ENCODE measurements at places on chromosomes 13 and 19. TPM values are rescaled to one million over a fixed set of nuclear protein-coding genes. Genes with fewer than 3 reads are reported as not detected.

Gene GNG7
- total RNA-seq = 0.96 TPM

GRCh38 chr19:51541458-51542357 lies 10.2 kb upstream of the SIGLEC6 start:
- no peaks in the 10 kb centered on the region for H3K4me1 ChIP-seq
- H3K4me3 ChIP-seq = no peak overlapping the region
- no peaks in the 10 kb centered on the region for H3K36me3 ChIP-seq
- no peak overlapping the region for H3K27ac ChIP-seq

Gene IGFL3
- not detected for total RNA-seq

DNA sequence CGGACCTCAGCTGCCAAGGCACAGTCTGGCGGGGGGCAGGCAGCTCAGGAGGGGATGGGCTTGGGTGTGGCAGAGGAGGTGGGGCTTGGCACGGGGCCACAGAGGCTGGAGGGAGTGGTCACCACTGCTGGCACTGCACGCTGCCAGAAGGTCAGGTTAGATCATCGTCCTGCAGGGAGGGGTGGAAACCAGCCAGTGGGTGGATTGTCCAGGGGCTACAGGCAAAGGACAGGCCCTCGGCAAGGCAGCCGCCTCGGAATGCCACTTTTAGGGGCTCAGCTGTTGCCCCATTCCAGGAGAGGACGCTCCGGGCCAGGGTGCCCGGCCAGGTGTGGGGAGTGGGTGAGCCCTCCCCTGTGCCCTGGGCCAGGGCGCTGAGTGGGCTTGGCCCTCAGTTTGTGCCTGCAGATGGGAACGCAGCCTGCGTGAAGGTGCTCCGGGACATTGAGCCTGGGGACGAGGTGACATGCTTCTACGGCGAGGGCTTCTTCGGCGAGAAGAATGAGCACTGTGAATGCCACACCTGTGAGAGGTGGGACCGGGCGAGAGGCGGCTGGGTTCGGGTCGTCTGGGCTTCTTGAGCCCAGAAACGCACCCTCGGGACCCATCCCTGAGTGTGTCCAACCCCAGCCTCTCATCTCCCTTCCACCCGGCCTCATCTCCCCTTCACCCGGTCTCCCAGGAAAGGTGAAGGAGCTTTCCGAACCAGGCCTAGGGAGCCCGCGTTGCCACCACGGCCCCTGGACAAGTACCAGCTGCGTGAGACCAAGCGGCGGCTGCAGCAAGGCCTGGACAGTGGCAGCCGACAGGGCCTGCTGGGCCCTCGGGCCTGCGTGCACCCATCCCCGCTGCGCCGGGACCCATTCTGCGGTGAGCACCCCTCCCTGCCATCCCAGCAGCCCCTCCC lies 6.4 kb downstream of the KMT5C start:
- no peak overlapping the region for H3K4me3 ChIP-seq
- H3K27me3 ChIP-seq = no peaks in the 10 kb centered on the region
- H3K27ac ChIP-seq = no peak overlapping the region

GRCh38 chr13:91904597-91904996 lies 506.2 kb downstream of the GPC5 start:
- no peaks in the 10 kb centered on the region for H3K4me1 ChIP-seq
- no peaks in the 10 kb centered on the region for H3K36me3 ChIP-seq
- H3K27me3 ChIP-seq = no peaks in the 10 kb centered on the region
- no peak overlapping the region for H3K27ac ChIP-seq
- no peak for DNase-seq

DNA sequence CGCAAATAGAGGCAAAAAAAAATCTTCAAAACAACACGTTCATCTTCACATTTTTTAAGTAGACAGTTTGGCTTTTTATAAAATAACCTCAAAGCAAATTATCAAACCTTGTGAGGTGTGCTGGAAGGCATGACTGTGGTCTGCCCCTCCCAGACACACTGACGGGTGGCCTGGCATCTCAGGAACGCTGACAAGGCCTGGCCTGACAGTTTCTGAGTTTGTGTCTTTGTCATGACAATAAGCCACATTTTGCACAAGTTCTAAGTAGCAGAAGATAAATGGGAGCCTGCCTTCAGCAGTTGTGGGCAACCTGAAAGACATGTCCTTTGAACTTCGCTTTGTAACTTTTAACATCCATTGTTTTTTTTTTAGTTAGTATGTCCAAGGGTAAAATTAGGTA lies 38.5 kb downstream of the SOX21 start:
- no peaks in the 10 kb centered on the region for H3K27me3 ChIP-seq
- no peak overlapping the region for H3K4me3 ChIP-seq
- H3K27ac ChIP-seq = no peak overlapping the region
- no peaks in the 10 kb centered on the region for H3K36me3 ChIP-seq
- no peak for DNase-seq
- no peaks in the 10 kb centered on the region for H3K4me1 ChIP-seq

Gene NUP62
- 38.8 TPM for total RNA-seq

Gene SERPINE3
- total RNA-seq = not detected

DNA sequence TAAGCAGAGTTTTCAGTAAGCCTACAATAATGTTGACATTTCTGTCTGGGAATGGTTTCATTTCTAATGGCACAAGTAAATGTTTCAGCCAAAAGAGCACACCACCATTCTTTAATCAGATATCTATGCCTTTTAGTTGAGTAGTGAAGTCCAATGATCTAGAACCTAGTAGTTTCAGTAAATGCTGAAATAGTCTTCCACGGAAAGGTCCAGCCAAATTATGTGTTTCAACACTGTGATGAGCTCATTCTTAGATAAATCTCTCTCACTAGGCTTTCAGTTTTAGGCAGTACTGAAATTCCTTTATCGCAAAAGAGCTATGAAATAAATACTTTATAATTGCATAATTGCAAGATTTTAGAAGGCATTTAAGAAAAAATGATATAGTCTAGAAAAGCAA lies 816.8 kb upstream of the PCDH9 start:
- no peaks in the 10 kb centered on the region for H3K36me3 ChIP-seq
- DNase-seq = no peak
- H3K27me3 ChIP-seq = no peaks in the 10 kb centered on the region
- no peak overlapping the region for H3K27ac ChIP-seq
- no peak overlapping the region for H3K4me3 ChIP-seq
- no peaks in the 10 kb centered on the region for H3K4me1 ChIP-seq

Gene FOXA3
- not detected for total RNA-seq

GRCh38 chr19:50313812-50314536 lies 15.2 kb downstream of the KCNC3 start:
- peaks cover 12% of the 10 kb centered on the region for H3K27me3 ChIP-seq
- H3K27ac ChIP-seq = no peak overlapping the region

DNA sequence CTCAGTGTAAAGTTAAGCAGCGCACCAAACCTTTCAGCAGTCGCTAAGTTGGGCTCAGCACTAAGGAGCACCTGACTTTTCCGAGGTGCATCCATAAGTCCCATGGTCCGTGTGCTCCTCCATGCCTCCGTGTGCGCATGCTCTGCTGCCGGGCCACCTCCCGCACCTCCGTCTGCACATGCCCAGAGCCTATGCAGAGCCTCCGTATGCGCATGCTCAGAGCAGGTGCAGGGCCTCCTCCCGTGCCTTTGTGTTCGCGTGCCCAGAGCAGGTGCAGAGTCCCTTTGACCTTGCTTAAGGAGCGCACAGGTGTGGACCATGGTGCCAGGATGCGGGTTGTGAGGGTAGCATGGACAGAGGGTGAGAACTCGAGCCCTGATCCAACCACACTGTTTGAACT lies 46.0 kb downstream of the ATP11A start:
- H3K4me3 ChIP-seq = no peak overlapping the region
- H3K27me3 ChIP-seq = no peaks in the 10 kb centered on the region
- DNase-seq = no peak
- H3K36me3 ChIP-seq = no peaks in the 10 kb centered on the region
- H3K27ac ChIP-seq = no peak overlapping the region

Gene ZNF726
- total RNA-seq = not detected

GRCh38 chr19:54191811-54192453 lies 824 bp downstream of the TSEN34 start:
- peaks cover 14% of the 10 kb centered on the region for H3K36me3 ChIP-seq
- H3K4me1 ChIP-seq = peaks cover 20% of the 10 kb centered on the region
- DNase-seq = no peak
- H3K27ac ChIP-seq = peak overlapping the region; percentile 100
- H3K27me3 ChIP-seq = no peaks in the 10 kb centered on the region
- H3K4me3 ChIP-seq = peak overlapping the region; percentile 75

- H3K27me3 ChIP-seq = no peaks in the 10 kb centered on the region
- no peak for DNase-seq
- no peaks in the 10 kb centered on the region for H3K4me1 ChIP-seq
- no peaks in the 10 kb centered on the region for H3K36me3 ChIP-seq
- no peak overlapping the region for H3K4me3 ChIP-seq
- no peak overlapping the region for H3K27ac ChIP-seq
Measured at GRCh38 chr13:27141746-27142145, 29.9 kb downstream of the USP12 start.

GRCh38 chr13:98576963-98577835 lies at the start of gene STK24:
STK24 (minus strand) TSS chr13:98577107; CDS start chr13:98576786, 321 bp downstream.
- H3K4me3 ChIP-seq = peak within 1 kb of the TSS; percentile 88
- H3K27ac ChIP-seq = peak within 1 kb of the TSS; percentile 99
- no peaks in the 10 kb centered on the region for H3K36me3 ChIP-seq
- H3K4me1 ChIP-seq = no peaks in the 10 kb centered on the region

Gene CYP2A7
- not detected for total RNA-seq

GRCh38 chr19:821825-822503 lies at the start of gene PLPPR3:
PLPPR3 (minus strand) TSS chr19:821955; CDS start chr19:821559, 396 bp downstream.
- H3K36me3 ChIP-seq = no peaks in the 10 kb centered on the region
- DNase-seq = no peak
- H3K4me3 ChIP-seq = peak within 1 kb of the TSS; percentile 45
- no peak within 1 kb of the TSS for H3K27ac ChIP-seq
- H3K4me1 ChIP-seq = peaks cover 10% of the 10 kb centered on the region

- H3K27ac ChIP-seq = peak overlapping the region; percentile 94
- H3K4me3 ChIP-seq = peak overlapping the region; percentile 39
- H3K27me3 ChIP-seq = no peaks in the 10 kb centered on the region
- peaks cover 23% of the 10 kb centered on the region for H3K4me1 ChIP-seq
Measured at GRCh38 chr19:17135001-17135853, 59.6 kb downstream of the MYO9B start.

Gene INSL3
- total RNA-seq = not detected

DNA sequence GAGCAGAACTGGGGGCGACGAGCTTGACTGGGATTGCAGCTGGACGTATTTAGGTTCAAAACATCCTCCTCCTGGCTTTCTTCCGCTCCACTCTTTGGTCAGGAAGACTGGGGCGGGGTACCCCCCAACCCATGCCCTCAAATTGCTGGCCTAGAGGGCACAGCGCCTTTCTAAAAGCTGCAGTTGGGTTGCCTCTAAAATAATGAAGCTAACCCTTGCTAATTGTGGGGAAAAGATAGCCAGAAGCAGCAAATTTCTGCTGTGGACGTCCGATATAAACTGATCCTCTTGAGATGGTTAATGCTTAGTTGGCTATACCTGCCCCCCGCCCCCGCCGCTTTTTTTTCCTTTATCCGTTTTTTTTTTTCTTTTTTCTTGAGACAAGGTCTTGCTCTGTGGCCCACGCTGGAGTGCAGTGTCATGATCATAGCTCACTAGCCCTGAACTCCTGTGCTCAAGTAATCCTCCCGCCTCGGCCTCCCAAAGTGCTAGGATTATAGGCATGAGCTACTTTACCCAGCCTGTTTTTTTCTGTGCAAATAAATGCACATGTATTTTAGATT lies 754 bp upstream of the CHERP start:
- peak overlapping the region; percentile 84 for H3K27ac ChIP-seq
- peak overlapping the region; percentile 65 for H3K4me3 ChIP-seq

GRCh38 chr19:6713773-6714692 lies 6.4 kb downstream of the C3 start:
- no peaks in the 10 kb centered on the region for H3K36me3 ChIP-seq
- H3K27ac ChIP-seq = no peak overlapping the region
- H3K27me3 ChIP-seq = no peaks in the 10 kb centered on the region
- no peaks in the 10 kb centered on the region for H3K4me1 ChIP-seq
- H3K4me3 ChIP-seq = no peak overlapping the region
- no peak for DNase-seq

DNA sequence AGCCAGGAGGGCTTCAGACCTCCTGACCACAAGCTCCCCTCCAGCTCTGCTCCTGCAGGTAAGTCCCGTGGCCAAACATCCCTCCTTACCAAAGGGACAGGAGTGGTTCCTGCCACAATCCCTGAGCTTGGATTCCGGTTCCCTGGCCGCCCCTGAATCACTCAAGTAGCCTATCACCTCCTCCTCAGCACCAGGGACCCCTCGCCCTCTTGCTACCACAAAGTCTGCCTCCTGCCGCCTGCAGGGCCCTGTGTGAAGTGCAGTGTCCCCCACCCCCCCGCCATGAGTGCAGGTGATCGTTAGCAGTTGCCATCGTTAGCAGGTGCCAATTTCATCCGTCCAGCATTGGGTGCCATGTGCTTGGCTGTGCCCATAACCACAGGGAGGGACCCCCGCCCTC lies 40.8 kb upstream of the RANBP3 start:
- peaks cover 5% of the 10 kb centered on the region for H3K4me1 ChIP-seq
- H3K27me3 ChIP-seq = no peaks in the 10 kb centered on the region
- no peak overlapping the region for H3K27ac ChIP-seq
- H3K4me3 ChIP-seq = no peak overlapping the region

DNA sequence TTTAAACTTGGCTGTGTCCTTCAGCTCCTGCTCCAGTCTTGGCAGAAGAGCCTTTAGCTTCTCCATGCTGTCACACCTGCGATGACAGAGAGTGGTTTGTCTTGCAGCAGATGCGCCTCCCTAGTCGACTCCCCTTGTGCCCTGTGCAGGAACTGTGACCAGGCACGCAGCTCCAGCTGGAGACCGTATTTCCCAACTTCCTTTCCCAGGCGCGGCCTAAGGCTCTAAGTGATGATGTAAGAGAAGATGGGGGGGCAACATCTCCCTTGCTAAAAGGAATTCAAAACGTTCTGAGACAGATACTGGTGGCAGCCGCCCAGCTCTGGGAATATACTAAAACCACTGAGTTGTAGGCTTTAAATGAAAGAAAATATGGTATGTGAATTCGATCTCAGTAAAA lies 16.3 kb downstream of the DCUN1D2 start:
- H3K4me1 ChIP-seq = no peaks in the 10 kb centered on the region
- no peak overlapping the region for H3K27ac ChIP-seq
- H3K27me3 ChIP-seq = no peaks in the 10 kb centered on the region
- H3K4me3 ChIP-seq = no peak overlapping the region
- peaks cover 60% of the 10 kb centered on the region for H3K36me3 ChIP-seq

GRCh38 chr19:21328406-21328805 lies 804 bp downstream of the ZNF708 start:
- DNase-seq = no peak
- no peaks in the 10 kb centered on the region for H3K27me3 ChIP-seq
- H3K4me3 ChIP-seq = peak overlapping the region; percentile 88
- H3K27ac ChIP-seq = peak overlapping the region; percentile 93

Gene ABHD8
- total RNA-seq = 32.2 TPM

GRCh38 chr19:19475015-19475765 lies 40.2 kb downstream of the TSSK6 start:
- no peaks in the 10 kb centered on the region for H3K27me3 ChIP-seq
- no peak overlapping the region for H3K27ac ChIP-seq
- H3K4me1 ChIP-seq = peaks cover 3% of the 10 kb centered on the region
- no peak for DNase-seq
